Stomach (tissue), 19 donors: ENCODE measurements at places on chromosomes 1 and 21. TPM values are rescaled to one million over a fixed set of nuclear protein-coding genes. Genes with fewer than 3 reads are reported as not detected.

DNA sequence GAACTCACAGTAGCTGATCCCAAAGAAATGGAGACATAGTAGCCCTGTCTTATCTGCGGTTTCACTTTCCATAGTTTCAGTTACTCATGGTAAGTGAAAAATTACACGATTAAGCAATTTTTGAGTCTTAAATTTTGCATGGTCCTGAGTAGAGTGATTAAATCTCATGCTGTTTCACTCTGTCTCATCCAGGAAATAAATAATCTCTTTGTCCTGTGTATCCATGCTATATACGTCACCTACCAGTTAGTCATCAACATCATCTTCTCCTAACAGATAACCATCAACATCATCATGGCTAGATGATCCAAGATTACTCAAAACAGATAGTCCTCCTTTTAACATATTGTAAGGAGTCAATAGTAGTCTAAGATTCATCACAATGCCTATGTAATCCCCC lies 1589.3 kb downstream of the BRINP3 start:
- DNase-seq = no peak
- H3K4me3 ChIP-seq = no peak overlapping the region
- H3K27ac ChIP-seq = no peak overlapping the region
- H3K27me3 ChIP-seq = no peaks in the 10 kb centered on the region

DNA sequence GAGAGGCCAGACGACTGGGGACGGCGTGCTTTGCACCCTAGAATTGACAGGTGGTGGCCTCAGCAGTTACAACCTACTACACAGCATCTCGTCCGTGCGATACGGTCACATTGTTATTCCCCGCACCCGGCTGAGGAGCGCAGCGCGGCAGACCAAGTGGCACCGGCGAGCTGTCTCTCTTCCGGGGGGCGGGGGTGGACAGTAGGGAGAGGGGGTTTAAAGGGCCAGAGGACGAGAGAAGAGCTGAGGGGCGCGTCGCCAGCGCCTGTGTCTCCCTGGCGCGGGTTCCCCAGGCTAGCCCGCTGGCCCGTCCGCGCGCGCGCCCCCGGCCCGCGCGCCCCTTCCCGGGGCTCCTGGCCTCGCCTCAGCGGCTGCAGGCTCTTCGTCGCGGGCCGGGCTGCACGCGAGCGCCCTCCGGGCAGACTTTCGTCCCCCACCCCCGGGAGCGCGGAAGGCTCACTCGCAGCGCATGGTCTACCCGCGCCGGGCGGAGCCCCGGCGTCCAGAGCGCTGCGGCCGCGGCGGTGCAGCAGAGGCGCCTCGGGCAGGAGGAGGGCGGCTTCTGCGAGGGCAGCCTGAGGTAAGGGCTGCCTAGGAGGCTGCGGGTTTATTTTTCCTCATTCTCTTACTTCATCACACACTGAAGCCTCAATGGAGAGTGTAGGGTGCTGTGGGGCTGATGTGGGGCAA lies at the start of gene PDE4B:
Gene PDE4B (plus strand): TSS at position 227 of the 690 bp plus-strand sequence.
- H3K27ac ChIP-seq = no peak within 1 kb of the TSS
- peaks cover 3% of the 10 kb centered on the region for H3K27me3 ChIP-seq
- DNase-seq = no peak
- peak within 1 kb of the TSS; percentile 46 for H3K4me3 ChIP-seq

- no peaks in the 10 kb centered on the region for H3K27me3 ChIP-seq
- H3K36me3 ChIP-seq = no peaks in the 10 kb centered on the region
- no peaks in the 10 kb centered on the region for H3K4me1 ChIP-seq
- no peak overlapping the region for H3K27ac ChIP-seq
- H3K4me3 ChIP-seq = no peak overlapping the region
Observed at GRCh38 chr1:115135681-115136080, 46.4 kb upstream of the TSPAN2 start.

GRCh38 chr1:206722751-206723461 lies 38.2 kb downstream of the MAPKAPK2 start:
- H3K4me3 ChIP-seq = no peak overlapping the region
- H3K36me3 ChIP-seq = no peaks in the 10 kb centered on the region
- peak overlapping the region; percentile 75 for H3K27ac ChIP-seq
- H3K4me1 ChIP-seq = peaks cover 89% of the 10 kb centered on the region

GRCh38 chr1:157007306-157007705 lies 38.2 kb downstream of the ARHGEF11 start:
- no peaks in the 10 kb centered on the region for H3K27me3 ChIP-seq
- no peak overlapping the region for H3K4me3 ChIP-seq
- DNase-seq = no peak
- no peaks in the 10 kb centered on the region for H3K36me3 ChIP-seq
- peaks cover 19% of the 10 kb centered on the region for H3K4me1 ChIP-seq

DNA sequence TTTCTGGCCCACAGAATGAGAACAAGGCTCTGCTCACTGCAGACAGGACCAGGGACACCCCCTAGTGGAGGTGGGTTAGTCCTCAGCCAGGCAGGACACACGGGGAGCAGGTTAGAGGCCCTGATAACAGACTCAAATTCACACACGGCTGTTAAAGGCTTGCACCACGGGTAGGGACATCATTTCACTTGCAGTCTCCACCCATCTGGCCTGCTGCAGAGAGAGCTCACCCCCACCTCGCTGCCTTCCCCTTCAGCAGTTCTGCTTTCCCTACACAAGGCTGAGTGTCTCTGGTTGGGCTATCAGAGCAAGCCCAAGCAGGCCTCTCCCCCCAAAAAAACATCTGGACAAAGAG lies 20.6 kb downstream of the MEF2D start:
- DNase-seq = no peak
- H3K27me3 ChIP-seq = no peaks in the 10 kb centered on the region

DNA sequence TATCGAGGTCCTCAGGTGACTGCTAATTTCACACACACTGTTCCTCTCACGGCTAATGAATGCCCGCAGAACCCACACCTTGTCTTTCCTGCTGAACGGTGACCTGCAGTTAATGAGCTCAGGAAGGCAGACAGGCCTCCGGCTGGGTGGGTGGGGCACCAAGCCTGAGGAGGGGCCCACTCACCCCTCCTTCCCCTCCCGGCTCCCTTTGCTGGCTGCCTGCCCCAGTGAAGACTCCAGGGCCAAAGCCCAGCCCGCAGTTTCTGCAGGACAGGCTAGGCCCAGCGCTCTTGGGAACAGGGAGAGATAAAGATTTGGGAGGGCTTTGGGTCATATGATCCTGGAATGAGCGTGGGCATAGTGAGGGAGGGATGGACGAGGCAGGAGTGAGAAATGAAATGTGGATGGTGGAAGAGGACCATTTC lies 26.4 kb downstream of the FOXO6 start:
- peak; percentile 96 for DNase-seq

TRIM45 gene
- 4.1 TPM for total RNA-seq

NFASC gene
- total RNA-seq = 14.0 TPM

CD1D gene
- not detected for total RNA-seq

CAMK2N1 gene
- 195 TPM for total RNA-seq

FBXO42 gene
- total RNA-seq = 11.1 TPM

NPL gene
- 8.3 TPM for total RNA-seq
